NCI-H1092 (cell line): ENCODE measurements at places on chromosomes 6 and 20.

DNA sequence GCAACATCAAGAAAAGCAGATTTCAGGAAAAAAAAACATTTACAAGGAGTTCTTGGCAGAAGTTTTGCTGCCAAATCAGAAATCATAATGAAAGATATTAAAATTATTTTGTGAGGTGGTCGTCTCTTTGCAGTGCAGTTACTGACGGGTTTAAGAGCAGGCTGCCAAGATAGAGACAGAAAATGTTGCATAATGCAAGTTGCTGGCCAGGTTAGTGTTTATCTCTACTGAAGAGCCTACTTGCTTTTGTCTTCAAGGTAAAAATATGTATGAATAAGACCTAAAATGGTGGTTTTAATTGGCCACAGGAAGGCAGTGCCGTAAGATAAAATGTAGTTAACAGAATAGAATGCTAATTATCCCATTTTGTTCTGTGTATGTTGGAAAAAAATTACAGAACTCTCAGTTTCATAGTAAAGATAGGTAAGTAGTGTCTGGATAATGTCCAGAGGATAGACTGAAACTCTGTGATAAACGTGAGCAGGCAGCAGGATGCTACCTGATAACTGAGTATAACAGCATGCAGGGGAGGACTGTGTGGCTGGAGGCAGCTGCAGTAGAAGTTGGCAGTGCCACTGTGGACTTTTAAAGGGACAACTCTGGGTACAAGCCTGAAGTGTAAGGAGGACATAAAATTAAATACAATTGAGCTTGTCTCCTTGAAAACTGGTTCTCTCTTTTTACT, 13.9 kb downstream of the FOXO3 start:
- DNase-seq, result no peak

DNA sequence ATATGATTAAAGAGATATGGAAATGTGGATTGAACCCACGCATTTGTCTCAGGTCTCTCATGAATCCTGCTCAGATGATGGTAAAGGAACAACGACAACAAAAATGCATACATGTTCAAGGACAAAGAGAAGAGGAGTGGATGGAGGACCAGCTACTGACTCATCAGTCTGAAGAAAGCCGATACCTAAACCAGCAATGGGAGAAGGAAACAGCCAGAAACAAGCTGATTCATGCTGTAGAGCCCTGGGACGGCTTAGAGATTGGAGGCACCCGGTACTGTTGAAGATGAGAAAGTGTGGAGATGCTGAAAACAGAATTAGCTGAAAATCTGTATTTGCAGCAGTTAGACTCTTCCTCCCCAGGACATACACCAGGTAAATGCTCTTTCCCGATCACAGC, 14.4 kb upstream of the RIPPLY2 start:
- DNase-seq, result no peak

DNA sequence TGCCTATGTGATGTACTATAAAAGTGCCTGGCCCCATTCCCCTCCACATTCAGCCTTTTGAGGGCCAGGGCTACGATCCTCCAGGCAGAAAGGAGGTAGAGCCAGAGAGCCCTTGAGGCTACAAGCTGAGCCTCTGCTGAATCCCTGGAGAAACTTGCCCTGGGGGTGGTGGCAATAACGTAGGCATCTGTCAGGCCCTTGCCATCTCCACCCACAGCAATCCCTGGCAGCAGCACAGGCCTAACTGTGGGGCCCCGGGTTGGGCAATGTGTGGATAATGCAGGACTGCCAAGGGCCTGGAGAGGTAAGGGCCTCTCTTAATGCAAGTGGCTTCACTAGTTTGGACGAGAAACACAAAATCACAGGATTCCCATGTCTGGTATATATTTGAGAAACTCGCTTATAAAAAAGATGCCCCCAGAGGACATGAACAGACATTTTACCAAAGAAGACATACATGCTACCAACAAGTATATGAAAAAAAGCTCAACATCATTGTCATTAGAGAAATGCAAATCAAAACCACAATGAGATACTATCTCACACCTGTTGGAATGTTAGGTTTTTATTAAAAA, 99.0 kb downstream of the QRSL1 start:
- DNase-seq, result no peak

- no peak for DNase-seq
These were observed 284.2 kb downstream of the LRFN2 start for GRCh38 chr6:40302856-40303454.

DNA sequence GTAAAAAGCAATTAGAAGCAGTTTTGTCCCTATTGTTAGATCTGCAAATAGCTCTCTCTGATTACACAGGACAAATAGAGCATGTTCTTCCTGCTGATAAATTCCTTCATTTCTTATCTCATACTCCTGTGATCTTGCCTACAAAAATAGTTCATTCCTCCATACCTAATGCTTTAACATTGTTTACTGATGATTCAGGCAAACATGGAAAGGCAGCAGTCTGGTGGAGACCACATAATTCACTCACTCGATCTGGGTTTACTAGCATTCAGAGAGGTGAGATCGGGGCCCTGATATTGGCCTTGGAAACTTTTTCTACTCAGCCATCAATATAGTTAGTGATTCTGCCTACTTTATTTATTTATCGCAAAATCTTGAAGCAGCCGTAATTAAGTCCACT, 20.2 kb downstream of the HLA-DPA1 start:
- DNase-seq, result no peak

- no peak for DNase-seq
These were observed 303.9 kb upstream of the SGK1 start for GRCh38 chr6:134621858-134622257.

- no peak for DNase-seq
These were observed 19.2 kb upstream of the CDKN1A start for GRCh38 chr6:36659271-36659670.

DNA sequence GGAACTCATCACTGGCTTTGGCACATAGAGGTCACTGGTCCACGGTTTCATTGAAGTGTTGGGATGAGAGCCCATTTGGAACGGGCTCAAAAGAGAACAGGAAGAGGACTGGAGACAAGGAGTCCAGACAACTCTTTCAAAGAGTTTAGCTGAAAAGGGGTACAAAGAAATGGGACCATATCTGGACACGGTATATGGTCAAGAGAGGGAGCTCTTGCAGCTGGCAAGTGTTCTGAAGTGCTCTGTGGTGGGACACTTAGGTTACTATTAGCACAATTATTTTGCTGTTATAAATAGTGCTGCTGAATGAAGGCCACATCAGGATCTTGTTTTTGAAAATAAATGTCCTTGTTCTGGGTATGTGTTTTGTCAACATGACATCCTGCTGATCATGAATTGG, 4.6 kb downstream of the SGK2 start:
- no peak for DNase-seq

GRCh38 chr20:48783533-48784272, 44.1 kb downstream of the PREX1 start:
- no peak for DNase-seq

GRCh38 chr6:145648149-145648548, 87.2 kb downstream of the EPM2A start:
- no peak for DNase-seq

- no peak for DNase-seq
These were observed 1.2 kb downstream of the CDH4 start for GRCh38 chr20:61253264-61253639.

- no peak for DNase-seq
These were observed 714 bp upstream of the RTEL1 start for GRCh38 chr20:63657260-63657936.

DNA sequence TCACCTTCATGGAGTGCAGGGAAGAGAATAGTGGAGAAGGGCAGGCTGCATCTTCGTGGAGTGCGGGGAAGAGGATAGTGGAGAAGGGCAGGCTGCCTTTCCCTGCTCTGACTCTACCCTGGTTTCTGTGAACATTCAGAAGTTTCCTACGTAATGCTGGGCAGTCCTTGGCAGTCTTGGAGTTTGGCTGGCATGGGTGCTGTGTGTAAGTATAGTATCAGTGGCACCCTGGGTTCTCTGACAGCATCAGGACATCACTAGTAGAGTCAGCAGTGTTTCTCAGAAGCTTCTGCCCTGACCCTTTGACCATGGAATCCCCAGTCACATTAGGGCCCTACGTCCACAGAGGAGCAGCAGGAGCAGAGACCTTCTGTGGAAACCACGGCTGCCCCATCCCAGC, 352.9 kb downstream of the NRN1 start:
- no peak for DNase-seq

- DNase-seq, result no peak
These were observed 11.9 kb downstream of the CCDC167 start for GRCh38 chr6:37487591-37488380.

GRCh38 chr6:11282245-11282644, 49.8 kb upstream of the NEDD9 start:
- DNase-seq, result no peak

- no peak for DNase-seq
These were observed 235.8 kb upstream of the RIN2 start for GRCh38 chr20:19522071-19522801.

GRCh38 chr20:25042531-25043498, 15.1 kb downstream of the ACSS1 start:
- no peak for DNase-seq

DNA sequence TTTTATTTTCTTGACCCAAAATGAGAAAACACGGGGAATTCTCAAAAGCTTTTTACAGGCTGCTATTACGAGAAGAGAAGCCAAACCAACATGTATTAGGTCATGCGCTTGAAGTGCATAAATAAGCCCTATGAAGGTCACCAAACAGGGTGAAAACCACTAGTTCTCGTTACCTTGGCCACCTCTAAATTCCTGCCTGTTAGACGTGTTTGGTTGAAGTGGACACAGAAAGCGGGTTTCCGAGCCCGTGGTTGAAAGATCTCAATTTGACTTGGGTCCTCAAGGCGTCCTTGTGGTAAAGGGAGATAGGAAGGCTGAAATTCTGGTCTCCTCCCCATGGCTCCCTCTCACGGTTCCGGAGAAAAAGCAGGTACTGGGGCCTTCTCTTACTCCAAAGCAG, 6.2 kb downstream of the EYA2 start:
- DNase-seq, result no peak

DNA sequence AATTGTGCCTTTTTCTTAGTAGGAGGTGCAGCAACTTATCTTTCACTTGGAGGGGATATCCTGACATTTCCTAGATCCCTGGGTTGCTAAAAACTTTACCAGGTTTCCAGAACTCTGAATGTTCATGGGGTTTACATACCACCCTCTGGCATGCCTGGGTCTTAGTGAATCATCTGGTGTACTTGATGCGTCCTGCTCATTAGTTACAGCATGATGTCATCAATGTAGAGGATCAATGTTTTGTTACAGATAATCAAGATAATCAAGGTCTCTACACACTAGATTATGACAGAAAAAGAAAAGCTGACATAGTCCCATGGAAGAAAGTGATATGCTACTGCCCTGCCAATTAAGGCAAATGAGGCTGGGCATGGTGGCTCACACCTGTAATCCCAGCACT, 27.0 kb downstream of the FITM2 start:
- DNase-seq, result no peak

DNA sequence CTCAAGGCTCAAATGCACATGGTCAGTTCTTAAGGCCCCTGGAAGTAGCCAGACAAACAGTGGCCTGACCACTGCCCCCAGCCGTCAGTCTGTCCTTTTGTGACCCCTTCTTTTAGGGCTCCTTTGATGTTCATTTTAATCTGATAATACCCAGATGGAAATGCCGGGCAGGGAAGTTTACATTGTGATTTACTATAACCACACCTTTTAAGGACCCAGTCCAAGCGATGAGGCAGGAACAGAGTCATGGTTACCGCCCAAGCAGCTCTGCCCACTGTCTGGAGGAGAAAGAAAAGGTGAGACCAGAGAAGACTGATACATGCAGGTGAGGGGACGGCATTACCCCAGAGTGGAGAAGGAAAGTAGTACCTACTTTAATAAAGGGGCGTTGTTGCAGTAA, 110.6 kb downstream of the PLEKHG1 start:
- DNase-seq, result no peak

DNA sequence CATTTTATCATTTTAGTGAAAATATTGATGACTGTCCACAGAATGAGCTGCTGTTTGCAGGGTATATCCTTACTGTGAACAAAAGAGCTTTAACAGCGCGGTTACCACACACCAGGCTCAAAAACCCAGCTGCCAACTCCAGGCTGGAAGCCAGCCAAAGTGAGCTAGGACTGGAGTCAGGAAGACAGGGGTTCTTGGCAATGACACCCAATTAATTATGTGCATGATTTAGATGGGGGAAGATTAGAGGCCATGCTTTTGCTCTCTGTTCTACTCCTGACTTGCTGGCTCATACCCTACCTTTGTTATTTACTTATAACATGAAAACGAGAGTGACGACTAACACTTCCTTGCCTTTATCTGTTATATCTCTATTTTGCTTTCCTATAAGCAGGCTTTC, 128.9 kb upstream of the SHLD1 start:
- DNase-seq, result peak; percentile 98

DNA sequence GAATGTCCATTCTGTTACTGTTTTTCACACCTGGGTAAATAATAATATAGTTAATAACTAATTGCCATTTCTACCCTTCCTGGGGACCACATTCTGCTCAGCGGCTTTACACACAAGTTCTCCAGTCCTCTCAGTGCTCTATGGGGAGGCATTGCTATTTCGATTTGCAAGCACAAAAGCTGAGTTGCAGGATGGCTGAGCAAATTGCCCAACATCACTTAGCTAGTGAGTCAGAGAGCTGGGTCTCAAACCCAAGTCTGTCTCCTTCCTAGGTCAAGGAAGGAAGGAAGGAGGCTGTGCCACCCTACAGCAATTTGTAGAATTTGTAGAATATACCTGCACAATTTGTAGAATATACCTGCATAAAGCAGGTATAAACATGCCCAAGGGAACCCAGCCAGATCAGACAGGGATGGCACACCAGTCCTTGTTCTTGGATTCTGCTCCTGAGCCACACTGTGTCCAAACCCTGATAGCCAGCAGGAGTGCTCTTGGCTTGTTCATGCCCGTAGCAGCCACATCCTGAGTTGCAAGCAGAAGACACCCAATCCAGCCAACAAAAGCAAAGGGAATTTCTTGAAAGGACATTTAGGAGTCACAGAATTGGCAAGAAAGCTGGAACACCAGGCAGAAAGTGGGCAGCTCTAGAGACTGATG, 56.9 kb downstream of the LY86 start:
- no peak for DNase-seq

DNA sequence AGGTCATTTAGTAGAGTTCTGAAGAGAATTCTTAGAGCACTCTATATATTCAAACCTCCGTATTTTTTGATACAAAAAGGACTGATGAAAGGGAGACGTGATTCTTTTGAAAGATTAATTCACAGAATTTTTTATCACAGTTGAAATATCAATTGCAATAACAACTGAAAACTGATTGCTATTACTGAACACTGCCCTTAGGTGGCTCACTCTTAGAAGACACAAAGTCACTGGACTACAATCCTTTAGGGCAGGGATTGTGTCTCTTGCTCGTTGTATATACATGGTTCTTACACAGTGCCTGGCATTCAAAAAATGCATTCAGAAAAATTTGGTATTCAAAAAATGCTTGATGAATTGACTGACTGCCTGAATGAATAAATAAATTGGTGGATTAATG, 17.1 kb upstream of the CALHM6 start:
- DNase-seq, result no peak

GRCh38 chr20:63322933-63323273, 29.9 kb downstream of the COL20A1 start:
- no peak for DNase-seq

- no peak for DNase-seq
These were observed 83.2 kb upstream of the TAB2 start for GRCh38 chr6:149234051-149234962.

GRCh38 chr20:2246069-2246491, 49.7 kb upstream of the TGM3 start:
- DNase-seq, result no peak

GRCh38 chr20:49526056-49526455, 41.9 kb downstream of the PTGIS start:
- no peak for DNase-seq
